Fibroblast of lung (primary cell): ENCODE measurements at places on chromosomes 4 and X. TPM values are rescaled to one million over a fixed set of nuclear protein-coding genes. Genes with fewer than 3 reads are reported as not detected.

Gene ETDB
- total RNA-seq, result not detected in 2 replicates

Gene MAGEA2B
- not detected in 2 replicates for total RNA-seq

Gene RASL11B
- 0.26 and 2.1 TPM in 2 replicates for total RNA-seq

Gene CHRDL1
- 4.5 and 9.0 TPM in 2 replicates for total RNA-seq

Gene PABPC5
- 4.4 and 4.5 TPM in 2 replicates for total RNA-seq

Gene DOK7
- under 0.01 and 0.17 TPM in 2 replicates for total RNA-seq

Gene AMTN
- not detected in 2 replicates for total RNA-seq

Gene ERCC6L
- total RNA-seq, result 0.66 TPM in 1 of 2 replicates, not detected in the other

Gene CFAP299
- 2.3 and 16.2 TPM in 2 replicates for total RNA-seq

Gene TMPRSS11A
- total RNA-seq, result not detected in 2 replicates

Gene GYPE
- 1.2 and 1.3 TPM in 2 replicates for total RNA-seq

Gene MAP7D2
- under 0.01 TPM in 2 replicates for total RNA-seq

Gene FHDC1
- 0.26 and 0.33 TPM in 2 replicates for total RNA-seq

Gene AFP
- under 0.01 and 0.83 TPM in 2 replicates for total RNA-seq

Gene DIPK2B
- not detected in 2 replicates for total RNA-seq

Gene ADGRL3
- total RNA-seq, result under 0.01 and 0.26 TPM in 2 replicates

Gene CSN1S1
- not detected in 2 replicates for total RNA-seq
